ENCODE measurements at places on chromosomes 4 and X.

DNA sequence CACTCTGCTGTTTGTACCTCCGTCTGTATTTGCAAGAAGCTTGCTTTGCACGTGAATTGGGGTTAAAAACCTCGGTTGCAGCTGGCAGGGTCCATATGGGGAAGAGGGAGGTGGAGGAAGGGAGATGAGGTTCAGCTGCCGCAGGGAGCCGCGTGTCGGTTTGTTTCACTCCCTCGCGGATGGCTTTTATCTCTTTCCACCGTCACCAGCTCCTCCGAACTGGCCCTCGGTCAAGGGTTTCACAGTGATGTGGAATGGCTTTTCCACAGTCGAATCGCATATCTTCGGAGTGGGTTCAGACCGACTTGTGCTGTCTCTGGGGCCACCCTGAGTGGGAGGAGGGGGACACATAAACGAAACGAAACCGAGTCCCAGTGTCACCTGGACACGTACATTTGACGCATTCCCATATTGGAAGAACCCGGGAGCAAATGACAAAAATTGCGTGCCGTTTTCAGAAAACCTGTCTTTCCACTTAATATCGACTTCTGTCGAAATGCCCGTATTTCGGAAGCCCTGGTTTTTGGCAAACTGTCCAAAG lies 929 bp downstream of the ZBTB33 start:
- DNase-seq: no peak

- DNase-seq: no peak
Measured at GRCh38 chr4:81921751-81922159, 450.0 kb upstream of the RASGEF1B start.

DNA sequence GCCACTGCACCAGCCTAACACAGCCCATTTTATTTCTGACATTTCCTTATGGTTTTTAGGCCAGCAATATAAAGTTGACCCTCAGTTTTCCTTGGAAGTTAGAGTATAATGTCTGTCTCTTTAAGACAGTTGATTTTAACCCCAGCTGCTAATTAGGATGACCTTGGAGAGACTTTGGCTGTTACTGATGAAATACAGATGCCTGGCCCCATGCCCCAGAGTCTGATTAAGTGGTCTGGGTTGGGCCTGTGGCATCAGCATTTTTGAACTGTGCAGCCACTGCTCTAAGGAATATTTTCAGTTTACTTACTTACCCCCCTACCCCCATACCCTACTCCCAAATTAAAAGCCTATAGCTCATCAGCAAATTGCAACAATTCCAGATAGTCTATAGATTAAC lies 85.8 kb downstream of the DCLK2 start:
- DNase-seq: no peak

GRCh38 chr4:172127168-172127567 lies 314.0 kb downstream of the GALNTL6 start:
- DNase-seq: no peak

GRCh38 chrX:9378980-9379696 lies 85.7 kb upstream of the TBL1X start:
- no peak for DNase-seq

GRCh38 chrX:126485409-126485808 lies 67.2 kb downstream of the DCAF12L1 start:
- DNase-seq: no peak

- no peak for DNase-seq
Measured at GRCh38 chr4:57740625-57741190, 630.5 kb upstream of the IGFBP7 start.

DNA sequence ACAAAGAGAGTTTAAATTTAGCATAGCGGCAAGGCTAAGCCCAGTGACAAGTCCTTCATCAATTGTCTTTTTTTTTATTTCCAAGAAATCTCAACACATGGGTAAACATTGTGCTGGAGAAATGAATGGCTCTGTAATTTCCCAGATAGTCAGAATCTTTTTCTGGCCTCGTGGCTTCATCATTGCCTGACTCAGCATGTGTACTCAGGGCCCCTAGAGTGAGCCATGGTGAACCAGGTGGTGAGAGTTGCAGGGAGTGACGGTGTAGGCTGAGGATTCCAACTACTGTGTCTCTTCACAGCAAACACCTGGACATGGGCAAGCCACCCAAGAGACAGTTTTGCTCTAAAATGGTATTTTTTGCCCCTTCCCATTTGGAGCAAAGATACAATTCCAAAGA lies 43.1 kb upstream of the UCP1 start:
- no peak for DNase-seq

DNA sequence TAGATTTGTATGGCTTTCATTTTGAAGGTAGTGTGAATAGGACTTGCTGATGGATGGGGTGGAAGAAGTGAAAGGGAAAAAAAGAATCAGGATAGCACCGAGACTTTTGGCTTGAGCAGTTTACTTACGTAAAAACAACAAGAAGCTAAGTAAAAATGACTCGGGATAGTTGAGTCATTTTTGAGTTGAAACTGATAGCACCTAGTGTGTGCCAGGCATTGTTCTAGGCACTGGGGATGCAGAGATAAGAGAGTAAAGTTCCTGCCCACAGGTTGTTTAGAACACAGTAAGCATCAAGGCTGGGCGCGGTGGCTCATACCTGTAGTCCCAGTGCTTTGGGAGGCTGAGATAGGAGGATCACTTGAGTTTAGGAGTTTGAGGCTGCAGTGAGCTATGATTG lies 34.7 kb downstream of the ADD1 start:
- DNase-seq: no peak

DNA sequence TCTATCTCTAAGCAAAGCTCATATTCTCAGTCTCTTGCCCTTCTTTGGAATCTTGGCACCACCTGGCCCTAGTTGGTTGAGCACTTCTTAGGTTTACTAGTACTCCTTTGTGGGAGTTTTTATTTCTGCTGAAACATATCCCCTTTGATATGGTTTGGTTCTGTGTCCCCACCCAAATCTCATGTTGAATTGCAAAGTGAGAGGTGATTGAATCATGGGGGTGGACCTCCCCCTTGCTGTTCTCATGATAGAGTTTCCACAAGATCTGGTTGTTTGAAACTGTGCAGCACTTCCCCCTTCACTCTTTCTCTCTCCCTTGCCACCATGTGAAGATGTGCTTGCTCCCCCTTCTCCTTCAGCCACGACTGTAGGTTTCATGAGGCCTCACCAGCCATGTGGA lies 22.2 kb upstream of the SYNPO2 start:
- DNase-seq: no peak

DNA sequence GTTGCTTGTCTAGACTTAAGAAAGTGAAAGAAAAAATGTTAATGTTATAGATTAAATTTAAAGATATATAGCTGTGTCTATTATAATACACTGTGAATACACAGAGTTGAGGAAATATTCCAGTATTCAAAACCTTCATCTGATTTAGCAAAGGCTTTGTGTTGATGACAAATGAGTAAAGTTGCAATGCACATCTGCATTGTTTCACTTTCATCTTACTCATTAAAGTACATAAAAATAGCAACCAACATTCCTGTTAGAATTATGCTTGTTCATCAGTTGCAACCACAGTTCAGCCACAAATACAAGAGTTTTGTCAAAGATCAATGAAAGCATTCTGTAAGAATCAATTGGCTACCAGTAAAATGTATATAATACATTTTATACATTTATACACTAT lies 346.4 kb upstream of the SLC7A11 start:
- DNase-seq: no peak

GRCh38 chr4:26570596-26570995 lies 13.3 kb upstream of the TBC1D19 start:
- no peak for DNase-seq

DNA sequence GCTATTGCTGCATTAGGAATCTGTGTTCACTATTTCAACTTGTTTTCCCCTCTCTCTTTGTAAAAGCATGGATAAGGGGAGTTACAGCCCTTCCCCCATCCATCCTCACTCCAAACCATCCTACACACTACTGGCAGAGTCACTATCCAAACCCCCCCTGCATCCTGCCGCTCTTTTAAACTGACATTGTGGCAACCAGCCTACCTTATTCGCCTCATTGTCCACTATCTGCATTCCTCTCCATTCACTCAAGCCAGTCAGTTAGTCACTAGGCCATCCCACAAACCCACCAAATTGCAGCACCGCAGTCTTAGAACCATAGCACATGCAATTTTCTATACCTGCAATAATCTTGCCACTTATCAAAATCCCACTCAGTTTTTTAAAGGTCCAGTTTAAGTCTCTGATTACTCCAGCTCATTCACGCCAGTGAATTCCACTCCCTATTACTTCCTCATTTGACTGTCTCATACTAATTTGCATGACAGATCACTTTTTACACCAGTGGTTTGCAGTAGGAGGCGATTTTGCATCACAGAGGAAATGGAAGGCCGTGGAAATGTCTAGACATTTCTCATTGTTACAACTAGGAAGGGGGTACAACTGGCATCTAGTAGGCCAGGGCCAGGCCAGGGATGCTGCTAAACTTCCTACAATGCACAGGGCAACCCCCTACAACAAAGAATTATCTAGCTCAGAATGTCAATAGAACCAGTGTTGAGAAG lies 181.8 kb downstream of the HS6ST2 start:
- no peak for DNase-seq

GRCh38 chr4:32986236-32986635 lies 2266.1 kb downstream of the PCDH7 start:
- DNase-seq: no peak

- peak; percentile 32 for DNase-seq
Measured at GRCh38 chr4:1347410-1347864, 429 bp downstream of the UVSSA start.

DNA sequence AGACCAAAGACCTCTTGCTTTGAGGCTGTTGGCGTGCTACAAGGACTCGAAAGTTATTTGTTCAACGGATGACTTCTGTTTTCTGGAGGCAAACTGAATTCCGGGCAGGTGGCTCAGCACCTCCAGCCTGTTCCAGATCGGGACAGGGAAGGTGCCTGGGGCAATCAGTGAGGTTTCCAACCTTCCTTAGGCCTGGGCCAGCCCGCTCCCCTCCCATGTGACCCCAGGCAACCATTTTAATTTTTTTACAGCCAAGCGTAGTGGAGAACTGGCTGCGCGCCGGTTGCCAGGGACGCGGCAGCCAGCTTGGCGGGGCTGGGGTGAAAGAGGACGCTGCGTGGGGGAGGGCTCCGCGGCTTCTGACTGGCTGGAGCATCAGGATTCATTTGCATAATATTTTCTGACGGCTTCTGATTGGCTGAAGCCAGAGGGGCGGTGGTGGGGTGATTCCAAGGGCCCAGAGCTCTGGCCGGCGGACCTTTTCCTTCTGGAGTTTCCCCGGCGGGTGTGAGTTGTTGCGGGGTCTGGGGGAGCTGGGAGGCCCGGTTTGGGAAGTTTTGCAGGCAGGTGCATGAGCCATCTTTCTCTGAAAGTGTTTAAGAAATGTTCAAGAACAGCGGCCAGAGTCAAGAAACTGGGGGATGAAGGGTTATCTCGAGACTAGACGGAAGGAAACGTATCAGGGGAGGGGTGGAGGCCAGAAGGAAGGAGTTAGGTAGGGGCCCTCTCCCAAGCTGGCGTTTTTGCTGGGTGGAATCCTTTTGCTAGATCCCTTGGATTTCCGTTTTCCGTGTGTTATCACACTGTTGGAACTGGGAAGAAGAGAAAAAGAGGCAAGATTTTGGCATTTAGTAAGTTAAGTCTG lies at the start of gene MID1IP1:
TSS of gene MID1IP1 (plus strand) at position 479 of the 865 bp plus-strand sequence. CDS start 3,488 bp downstream, outside the sequence.
- DNase-seq: no peak

Measured in stimulated activated CD8-positive, alpha-beta memory T cell treated with anti-CD3 and anti-CD28 coated beads, Interleukin-15, amount 100 ng/mL, for 24 hours (primary cell).